Dermis blood vessel endothelial cell (primary cell): ENCODE measurements at places on chromosomes 3 and 15.
A peak's percentile ranks its signal among the peaks of the same experiment; 100 is the strongest.

DNA sequence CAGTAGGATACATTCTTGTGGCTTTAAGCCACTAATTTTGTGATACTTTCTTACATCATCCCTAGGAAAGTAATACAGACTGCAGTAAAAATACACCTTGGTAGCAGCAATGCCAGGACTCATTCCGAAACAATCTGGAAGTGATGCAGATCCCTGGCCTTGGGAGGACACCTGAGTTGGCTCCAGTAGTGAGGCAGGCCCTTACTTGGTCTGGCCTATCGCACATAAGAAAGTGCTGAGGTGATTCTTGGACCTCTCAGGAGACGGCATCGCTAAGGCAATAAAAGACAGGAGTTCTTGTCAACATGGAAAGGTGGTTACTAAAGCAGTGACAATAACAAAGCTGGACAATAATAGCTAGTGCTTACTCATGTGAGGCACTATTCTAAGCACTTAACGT is 126.5 kb downstream of the SUCNR1 start:
- no peak for DNase-seq

- no peak for DNase-seq
Measured at GRCh38 chr15:40244961-40245523, 6.2 kb downstream of the PAK6 start.

- peak; percentile 23 for DNase-seq
Measured at GRCh38 chr15:78149805-78150751, 916 bp downstream of the IDH3A start.

- DNase-seq, result peak; percentile 21
Measured at GRCh38 chr3:50204804-50205412, at the start of gene SLC38A3. SLC38A3 (plus strand) TSS chr3:50205271; CDS start chr3:50214200, 8,929 bp downstream.

DNA sequence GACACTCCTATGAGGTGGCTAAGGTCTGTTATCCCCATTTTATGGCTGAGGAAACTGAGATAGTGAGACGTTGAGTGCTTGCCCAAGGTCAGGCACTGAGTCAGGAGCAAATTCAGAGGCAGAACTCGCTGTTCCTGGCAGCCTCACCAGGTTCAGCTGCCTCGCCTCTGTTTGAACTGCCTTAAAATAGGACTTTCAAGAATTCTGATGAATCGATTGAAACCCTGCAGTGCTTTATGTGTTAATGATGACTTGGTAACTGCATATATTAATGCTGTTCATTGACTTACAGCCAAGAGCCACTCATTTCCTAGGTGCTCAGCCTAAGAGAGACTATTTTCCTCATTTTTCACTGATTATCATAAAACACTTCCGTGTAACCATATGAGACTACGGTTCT is 79.5 kb upstream of the BHLHE40 start:
- no peak for DNase-seq

DNA sequence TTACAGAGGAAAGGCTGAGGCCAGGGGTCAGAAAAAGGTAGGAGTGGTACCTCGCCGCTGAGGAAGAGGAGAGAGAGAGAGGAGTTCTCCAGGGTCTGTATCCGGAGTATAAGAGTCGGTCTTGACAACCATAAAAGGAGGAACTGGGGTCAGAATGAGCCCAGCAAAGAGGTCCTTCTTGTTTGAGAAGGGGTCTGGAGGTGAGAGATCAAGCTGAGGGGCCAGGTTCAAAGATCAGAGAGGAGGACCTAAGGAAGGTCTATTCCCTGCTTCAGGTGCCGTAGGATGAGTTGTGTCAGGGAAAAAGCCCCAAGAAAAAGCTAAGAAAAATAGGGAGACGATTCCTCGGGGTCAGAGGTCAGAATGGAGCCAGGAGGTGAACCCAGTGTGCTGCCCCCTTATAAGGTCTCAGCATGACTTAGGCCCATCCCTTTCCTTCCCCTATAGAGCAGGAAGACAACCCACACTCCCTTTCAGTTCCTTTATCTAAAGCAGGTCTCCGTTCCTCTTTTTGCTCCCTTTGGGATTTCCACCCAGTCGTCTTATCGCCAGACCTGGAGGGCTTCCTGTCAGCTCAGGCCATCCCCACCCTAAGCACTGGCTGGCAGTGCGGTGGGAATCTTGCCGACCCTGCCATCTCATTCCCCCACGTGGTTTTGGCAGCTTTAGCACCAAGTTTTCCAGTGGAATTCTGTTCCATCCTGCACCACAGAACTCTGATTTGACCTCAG is 651 bp downstream of the MTMR14 start:
- DNase-seq, result peak; percentile 13

- no peak for DNase-seq
Measured at GRCh38 chr3:12752809-12753208, 6.2 kb downstream of the TMEM40 start.

DNA sequence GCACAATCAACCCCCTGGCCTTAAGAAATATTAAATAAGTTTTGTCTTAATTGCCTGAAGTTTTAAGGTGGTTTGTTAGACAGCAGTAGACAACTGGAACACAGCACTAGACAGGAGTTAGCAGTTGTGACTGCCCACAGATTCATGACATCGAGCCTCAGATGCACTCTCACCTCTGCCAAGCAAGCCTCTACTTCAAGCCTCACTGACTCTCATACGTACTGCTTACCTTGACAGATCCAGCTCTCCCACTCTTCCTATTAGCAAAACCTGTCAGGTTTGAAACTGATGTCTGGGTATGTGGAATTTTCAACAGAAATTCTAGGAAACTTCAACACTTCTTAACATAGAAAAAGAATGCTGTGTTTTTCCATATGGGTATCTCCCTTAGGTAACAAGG is 382.9 kb upstream of the DPH6 start:
- no peak for DNase-seq

DNA sequence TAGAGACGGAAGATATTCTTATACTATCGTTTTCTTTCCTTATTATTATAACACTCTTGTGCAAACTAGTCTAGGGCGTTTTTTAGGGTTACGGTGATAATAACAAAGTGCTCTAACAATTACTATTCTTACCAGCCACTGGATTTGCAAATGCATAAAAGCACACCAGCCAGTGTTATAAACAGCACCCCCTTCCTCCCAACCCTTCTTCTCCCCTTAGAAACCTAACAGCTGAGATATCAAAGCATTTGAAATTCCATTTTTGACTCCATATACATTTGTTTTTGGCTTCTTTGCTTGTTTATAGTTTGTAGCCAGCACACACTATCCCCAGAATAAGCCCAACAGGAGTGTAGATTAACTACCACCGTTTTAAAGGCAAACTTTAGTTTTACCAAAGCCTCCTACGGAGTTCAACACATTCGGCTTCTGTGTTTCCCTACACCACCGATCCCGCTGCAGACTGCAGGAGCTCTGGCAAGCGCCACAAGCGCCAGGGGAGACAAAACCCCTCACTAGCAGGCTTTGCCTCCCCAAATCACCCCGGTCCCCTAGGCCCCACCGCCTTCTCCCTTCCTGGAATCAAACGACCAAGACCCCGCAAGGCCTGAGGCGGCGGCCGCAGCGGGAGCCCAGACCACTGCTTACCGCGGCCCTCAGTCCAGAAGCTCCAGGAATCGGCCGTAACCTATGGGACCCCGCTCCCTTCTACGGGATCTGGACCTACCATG is 461 bp downstream of the COPB2 start:
- DNase-seq, result peak; percentile 44

- no peak for DNase-seq
Measured at GRCh38 chr3:157067114-157067513, 92.8 kb downstream of the CCNL1 start.

DNA sequence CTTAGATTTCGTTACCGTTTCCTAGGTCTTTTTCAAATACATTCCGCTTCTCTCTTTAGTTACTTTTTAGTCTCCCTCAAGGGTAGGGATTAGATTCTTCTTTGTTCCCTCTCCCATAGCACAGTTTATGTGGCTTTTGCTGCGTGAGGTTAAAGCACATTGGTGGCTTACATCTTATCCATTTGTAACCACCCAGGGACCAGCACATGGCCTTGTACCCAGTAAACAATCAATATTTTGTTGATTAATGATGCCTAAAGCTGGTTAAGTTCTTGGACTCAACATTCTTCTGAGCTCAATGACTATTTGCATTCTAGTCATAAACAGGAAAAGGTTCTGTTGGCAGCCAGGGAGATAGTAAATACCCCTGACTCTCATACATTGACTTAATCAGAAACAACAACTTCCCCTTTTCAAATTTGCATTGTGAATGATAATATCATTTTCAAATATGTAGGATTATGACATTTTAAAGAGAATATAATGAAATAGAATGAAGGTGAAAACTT is 60.2 kb downstream of the CACNA1D start:
- no peak for DNase-seq

- DNase-seq, result no peak
Measured at GRCh38 chr15:68787609-68788263, 33.0 kb downstream of the ANP32A start.

- peak; percentile 54 for DNase-seq
Measured at GRCh38 chr3:160409812-160410610, 10.6 kb downstream of the SMC4 start.

DNA sequence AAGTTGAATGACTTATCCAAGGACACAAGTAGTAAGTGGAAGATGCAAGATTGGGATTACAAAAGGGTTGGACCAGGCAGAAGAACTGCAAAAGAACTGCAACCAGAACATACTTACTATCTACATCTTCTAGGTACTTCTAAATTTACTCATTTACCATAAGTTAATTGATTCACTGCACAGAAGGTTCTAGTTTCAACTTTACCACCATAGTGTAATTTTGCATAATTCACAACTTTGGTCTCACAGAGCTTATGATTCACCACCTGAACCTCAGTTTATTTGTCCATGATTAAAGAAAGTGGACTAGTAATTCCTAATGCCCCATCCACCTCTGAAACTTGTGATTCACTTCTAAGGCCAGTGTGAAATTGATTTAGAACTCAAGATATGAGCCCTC is 236.8 kb upstream of the UBE2E2 start:
- DNase-seq, result no peak

GRCh38 chr15:90581771-90582352 is 52.1 kb downstream of the CRTC3 start:
- DNase-seq, result no peak

DNA sequence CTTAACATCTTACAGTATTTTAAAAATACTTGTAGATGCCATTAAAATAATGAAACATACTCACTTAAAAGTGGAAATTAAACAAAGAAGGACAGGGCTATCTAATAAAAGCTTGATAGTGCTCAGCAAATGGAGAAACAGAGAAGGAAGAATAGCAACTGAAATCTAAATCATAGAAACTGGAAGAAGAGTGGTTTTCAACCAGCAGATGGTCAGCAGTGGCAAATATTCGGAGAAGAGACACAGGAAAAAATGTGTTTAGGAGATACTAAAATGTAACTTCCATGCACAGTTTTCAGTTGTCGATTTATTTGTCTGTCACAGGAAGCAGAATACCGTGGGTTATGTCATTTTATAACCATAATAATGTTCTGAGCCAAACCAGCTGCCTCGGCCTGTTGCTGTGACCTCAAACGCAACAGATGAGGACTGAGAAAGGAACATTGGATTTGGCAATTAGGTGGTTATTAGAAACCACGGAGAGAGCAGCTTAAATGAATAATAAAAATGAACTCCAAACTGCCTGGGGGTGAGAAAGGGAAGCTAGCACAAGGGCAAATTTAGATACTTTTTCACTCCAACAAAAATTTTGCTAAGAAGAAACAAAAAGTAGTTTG is 246.6 kb upstream of the KCNMB2 start:
- DNase-seq, result peak; percentile 10

DNA sequence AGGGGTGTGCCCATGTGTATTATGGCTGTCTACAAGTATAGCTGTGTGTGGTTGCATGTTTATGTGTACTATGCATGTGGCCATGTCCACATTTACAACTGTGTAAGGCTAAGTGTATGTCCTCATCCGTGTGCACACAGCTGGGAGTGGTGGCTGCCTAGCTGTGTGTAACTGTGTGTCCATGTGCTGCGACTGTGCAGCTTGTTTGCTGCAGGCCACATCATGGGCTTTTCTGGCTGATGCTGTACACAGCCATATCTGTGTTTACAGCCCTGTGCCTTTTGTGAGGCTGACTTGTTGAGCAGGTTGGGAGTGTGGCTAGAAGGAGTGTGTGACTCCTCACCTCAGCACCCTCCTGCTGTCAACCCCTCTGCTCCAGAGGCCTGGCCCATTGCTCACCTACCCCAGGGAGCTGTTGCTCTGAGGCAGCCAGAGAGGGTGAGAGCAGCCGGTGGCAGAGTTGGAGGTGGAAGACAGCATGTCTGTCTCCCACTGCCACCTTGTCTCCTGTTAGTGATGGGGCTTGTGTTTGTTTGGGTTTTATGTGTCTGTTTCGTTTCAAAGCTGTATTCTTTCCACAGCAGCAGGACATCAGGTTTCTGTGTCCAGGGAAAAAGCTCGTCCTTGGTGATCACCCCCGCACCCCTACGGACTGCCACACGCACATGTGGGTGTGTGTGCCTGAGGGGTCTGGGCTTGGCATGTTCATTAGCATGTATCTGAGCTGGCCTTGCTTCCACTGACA is 1.4 kb upstream of the GRM2 start:
- no peak for DNase-seq
